ENCODE measurements at places on chromosomes 6 and 20. TPM values are rescaled to one million over a fixed set of nuclear protein-coding genes. Genes with fewer than 3 reads are reported as not detected.

- no peak overlapping the region for H3K27ac ChIP-seq
- no peak for DNase-seq
- no peak overlapping the region for H3K4me3 ChIP-seq
- no peaks in the 10 kb centered on the region for H3K27me3 ChIP-seq
These were observed 130.3 kb downstream of the OPRM1 start for GRCh38 chr6:154169193-154169847.

Gene PARD6B
- 72.0 TPM for total RNA-seq

DNA sequence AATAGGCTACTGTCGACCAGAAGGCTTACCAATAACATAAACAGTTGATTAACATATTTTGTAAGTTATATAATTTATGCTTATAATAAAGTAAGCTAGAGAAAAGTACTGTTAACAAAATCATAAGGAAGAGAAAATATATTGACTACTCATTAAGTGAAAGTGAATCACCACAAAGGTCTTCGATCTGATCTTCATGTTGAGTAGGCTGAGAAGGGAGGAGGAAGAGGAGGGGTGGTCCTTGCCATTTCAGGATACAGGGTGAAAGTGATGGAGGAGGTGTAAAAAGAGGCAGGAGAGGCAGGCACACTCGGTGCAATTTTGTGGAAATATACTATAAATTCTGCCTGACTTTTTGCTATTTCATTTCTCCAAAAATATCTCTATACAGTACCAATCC, 10.4 kb downstream of the FBXL4 start:
- H3K27me3 ChIP-seq = no peaks in the 10 kb centered on the region
- H3K4me1 ChIP-seq = no peaks in the 10 kb centered on the region
- DNase-seq = no peak
- H3K36me3 ChIP-seq = no peaks in the 10 kb centered on the region

- H3K4me3 ChIP-seq = no peak overlapping the region
- H3K36me3 ChIP-seq = no peaks in the 10 kb centered on the region
- peak overlapping the region; percentile 33 for H3K27ac ChIP-seq
- H3K4me1 ChIP-seq = no peaks in the 10 kb centered on the region
- H3K27me3 ChIP-seq = no peaks in the 10 kb centered on the region
- no peak for DNase-seq
These were observed 9.8 kb downstream of the RIPOR3 start for GRCh38 chr20:50681359-50682064.

Gene COX4I2
- 1.3 TPM for total RNA-seq

Gene LST1
- total RNA-seq = 31.5 TPM

Gene RIPOR3
- 14.6 TPM for total RNA-seq

Gene TREM2
- total RNA-seq = 7.8 TPM

- H3K36me3 ChIP-seq = no peaks in the 10 kb centered on the region
- no peak for DNase-seq
- no peak overlapping the region for H3K4me3 ChIP-seq
- H3K27me3 ChIP-seq = no peaks in the 10 kb centered on the region
- H3K27ac ChIP-seq = no peak overlapping the region
These were observed 2.2 kb upstream of the RAB44 start for GRCh38 chr6:36695414-36695813.

Gene SEL1L2
- not detected for total RNA-seq

DNA sequence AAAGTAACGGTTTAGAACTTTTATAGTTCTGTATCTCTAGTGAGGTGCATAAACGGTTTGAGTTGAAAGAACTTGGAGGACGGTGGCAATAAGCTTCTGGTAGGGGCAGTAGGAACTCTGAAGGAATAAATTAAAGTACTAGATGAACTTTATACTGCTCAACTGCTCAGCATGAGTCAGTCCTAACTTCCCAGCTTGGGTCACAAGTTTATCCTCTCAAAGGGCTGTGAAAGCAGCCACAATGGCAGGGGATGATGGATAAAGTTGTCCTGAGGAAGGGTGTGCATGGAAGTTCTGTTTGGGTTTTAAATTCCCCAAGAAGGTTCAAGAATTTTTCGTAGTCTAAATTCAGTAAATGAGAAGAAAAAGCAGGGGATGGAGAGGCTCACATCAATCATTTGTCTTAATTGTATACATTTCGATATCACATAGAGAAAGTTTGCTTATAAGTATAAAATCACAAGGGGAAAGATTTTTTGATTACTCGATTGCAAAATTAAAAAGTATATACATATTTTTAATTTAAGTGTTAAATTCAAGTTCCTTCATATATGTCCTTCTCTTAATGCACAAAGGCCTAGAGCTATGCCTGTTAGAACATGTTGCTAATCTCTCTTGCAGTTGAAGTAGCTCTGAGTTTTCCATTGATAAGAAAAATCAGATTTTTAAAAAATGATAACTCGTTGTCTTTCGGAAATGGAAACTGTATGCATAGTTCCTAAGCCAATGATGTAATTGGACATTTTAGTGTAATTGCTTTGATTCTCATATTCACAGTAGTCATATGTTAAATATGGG, 55.3 kb upstream of the JAG1 start:
- H3K4me3 ChIP-seq = no peak overlapping the region
- no peaks in the 10 kb centered on the region for H3K4me1 ChIP-seq
- no peaks in the 10 kb centered on the region for H3K36me3 ChIP-seq
- H3K27ac ChIP-seq = no peak overlapping the region

Gene PRDM13
- not detected for total RNA-seq

Gene ARHGAP18
- 39.8 TPM for total RNA-seq

- peaks cover 33% of the 10 kb centered on the region for H3K36me3 ChIP-seq
- no peaks in the 10 kb centered on the region for H3K27me3 ChIP-seq
- H3K27ac ChIP-seq = no peak overlapping the region
These were observed 39.5 kb downstream of the GHRH start for GRCh38 chr20:37222086-37222485.

DNA sequence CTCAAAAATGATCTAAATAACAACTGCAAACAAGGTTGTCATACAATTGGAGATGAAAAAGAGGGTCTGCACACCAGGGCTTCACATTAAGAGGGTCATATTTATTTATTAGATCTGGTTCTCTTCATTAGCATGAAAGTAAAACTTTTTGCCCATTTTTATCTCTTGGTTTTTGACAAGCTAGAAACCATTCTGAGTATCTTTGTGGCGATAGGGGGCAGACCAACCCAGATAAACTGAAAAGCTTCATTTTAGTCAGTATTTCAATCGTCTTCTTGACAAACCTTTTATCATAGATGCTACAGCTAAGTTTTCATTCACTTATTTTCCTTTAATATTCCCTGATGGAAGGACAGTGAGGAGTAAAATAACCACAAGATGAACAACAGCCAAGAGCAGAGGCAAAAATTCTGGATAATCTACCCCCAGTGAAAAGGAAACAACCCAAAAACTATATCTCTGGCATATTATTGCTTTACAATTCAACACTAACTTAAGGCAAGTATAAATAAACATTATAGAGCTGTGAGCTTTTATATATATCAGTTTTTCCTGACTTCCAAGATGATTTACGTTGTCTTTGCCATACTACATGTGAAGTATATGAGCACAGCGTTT, 45.2 kb downstream of the THEMIS start:
- no peaks in the 10 kb centered on the region for H3K4me1 ChIP-seq
- H3K27ac ChIP-seq = no peak overlapping the region
- no peak overlapping the region for H3K4me3 ChIP-seq
- DNase-seq = peak; percentile 47
- H3K36me3 ChIP-seq = no peaks in the 10 kb centered on the region

Gene PBOV1
- not detected for total RNA-seq

Gene C20orf202
- total RNA-seq = 0.16 TPM

DNA sequence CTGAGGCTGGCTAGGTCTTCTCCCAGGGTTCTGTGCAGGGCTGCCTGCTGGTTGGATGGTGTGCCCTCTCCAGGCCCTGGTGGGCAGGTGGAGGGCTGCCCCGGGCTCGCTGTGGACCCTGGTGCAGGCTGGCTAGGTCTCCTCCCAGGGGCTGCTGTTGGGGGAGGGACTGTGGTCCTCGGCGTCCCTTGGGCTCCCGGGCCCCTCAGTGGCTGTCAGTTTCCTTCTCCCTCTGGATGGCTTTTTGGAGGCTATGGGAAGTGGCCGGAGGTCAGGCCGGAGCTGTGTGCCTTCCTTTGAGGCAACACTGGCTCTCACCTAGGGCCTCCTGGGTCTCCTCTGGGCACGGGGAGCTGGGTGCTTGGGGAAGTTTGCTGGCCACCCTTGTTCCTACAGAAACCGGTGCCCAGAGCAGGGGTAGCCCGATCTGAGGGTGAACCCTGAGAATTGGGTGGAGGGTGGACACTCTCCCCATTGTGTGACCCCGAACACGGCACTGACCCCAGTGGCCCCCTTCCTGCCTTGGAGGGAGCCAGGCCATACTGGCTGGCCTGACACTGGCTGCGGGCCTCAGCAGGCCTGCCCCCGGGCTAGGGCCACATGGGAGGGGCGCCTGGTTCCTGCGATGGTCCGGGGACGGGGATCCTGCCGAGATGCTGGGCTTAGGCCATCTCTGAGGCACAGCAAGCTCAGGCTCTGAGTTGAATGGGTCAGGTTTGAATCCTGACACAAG, 3.8 kb upstream of the CABLES2 start:
- H3K4me3 ChIP-seq = no peak overlapping the region
- peaks cover 13% of the 10 kb centered on the region for H3K4me1 ChIP-seq
- no peak for DNase-seq
- H3K27ac ChIP-seq = no peak overlapping the region
- no peaks in the 10 kb centered on the region for H3K27me3 ChIP-seq
- H3K36me3 ChIP-seq = no peaks in the 10 kb centered on the region

Gene CCDC167
- 15.7 TPM for total RNA-seq

Gene TOX2
- 5.9 TPM for total RNA-seq

- peaks cover 59% of the 10 kb centered on the region for H3K27me3 ChIP-seq
- H3K4me3 ChIP-seq = no peak overlapping the region
- no peaks in the 10 kb centered on the region for H3K4me1 ChIP-seq
- DNase-seq = no peak
These were observed 100.9 kb upstream of the PRDM1 start for GRCh38 chr6:105985098-105985815.

DNA sequence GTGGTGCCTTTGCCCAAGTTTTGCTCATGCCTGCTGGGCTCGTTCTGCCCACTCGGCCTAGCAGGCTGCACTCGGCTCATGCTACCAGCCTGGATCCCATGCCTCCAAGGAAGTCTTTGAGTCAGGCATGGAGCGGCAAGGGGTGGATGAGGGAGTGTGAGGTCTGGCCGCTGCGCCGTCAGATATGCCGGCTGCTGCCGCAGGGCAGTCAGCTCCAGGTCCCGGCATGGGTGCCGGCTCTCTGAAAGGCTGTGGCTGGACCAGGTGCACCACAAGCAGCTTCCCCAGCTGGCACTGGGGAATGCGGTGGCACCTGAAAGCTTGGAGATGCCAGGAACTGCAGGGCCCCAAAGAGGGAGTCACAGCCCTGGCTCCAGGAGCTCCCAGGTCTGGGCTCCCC, 75.5 kb downstream of the GPR63 start:
- no peak overlapping the region for H3K27ac ChIP-seq
- DNase-seq = no peak
- H3K4me3 ChIP-seq = no peak overlapping the region
- H3K27me3 ChIP-seq = no peaks in the 10 kb centered on the region
- H3K4me1 ChIP-seq = no peaks in the 10 kb centered on the region

Gene SAMD3
- total RNA-seq = 3.5 TPM

Gene TMEM30A
- 101 TPM for total RNA-seq

Gene MYCT1
- total RNA-seq = 14.2 TPM

GRCh38 chr6:62367601-62368000, 81.6 kb upstream of the KHDRBS2 start:
- DNase-seq = no peak
- H3K27me3 ChIP-seq = no peaks in the 10 kb centered on the region
- no peaks in the 10 kb centered on the region for H3K4me1 ChIP-seq
- H3K27ac ChIP-seq = no peak overlapping the region

DNA sequence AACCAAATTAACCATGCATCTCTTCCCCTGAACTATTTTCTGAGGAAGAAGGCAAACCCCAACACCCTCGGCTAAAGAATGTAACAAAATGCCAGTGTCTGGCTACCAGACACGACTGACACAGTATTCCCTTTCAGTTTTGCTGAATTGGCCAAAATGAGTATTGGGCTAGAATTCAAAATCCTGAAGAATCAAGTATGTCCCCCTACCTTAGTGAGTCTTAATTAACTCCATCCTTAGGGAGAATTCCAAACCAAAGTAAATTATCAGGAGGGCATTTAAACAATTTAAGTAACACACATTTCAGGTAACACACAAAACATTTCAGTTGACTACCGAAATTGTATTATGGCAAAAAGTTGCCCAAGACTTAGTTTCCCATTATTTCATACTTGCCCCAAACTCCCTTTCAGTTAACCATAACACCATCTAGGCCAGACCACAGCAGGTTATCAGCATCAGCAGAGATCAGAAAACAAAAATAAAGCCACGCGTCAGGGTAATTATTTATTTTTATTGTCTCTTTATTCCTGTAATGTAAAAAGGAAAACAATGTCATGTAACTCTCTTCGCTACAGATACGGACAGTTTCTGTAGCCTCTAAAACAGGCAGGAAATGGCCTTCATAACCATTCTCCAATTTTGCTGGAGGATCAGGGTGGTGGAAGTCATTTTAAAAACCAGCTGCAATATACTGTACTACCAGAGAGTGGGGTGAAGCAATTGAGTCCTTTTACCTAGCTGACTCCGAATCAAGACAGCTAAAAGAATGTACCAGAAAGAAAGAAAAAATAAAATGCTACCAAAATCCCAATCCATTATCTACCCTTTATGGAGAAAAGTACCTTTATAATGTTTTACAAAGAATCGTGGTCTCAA, 1.9 kb downstream of the SNX5 start:
- H3K36me3 ChIP-seq = no peaks in the 10 kb centered on the region
- H3K27ac ChIP-seq = peak overlapping the region; percentile 99
- peak overlapping the region; percentile 65 for H3K4me3 ChIP-seq
- peaks cover 46% of the 10 kb centered on the region for H3K4me1 ChIP-seq
- no peak for DNase-seq

- H3K27me3 ChIP-seq = no peaks in the 10 kb centered on the region
- H3K36me3 ChIP-seq = no peaks in the 10 kb centered on the region
- no peak for DNase-seq
- no peak overlapping the region for H3K4me3 ChIP-seq
- H3K4me1 ChIP-seq = no peaks in the 10 kb centered on the region
These were observed 449.0 kb upstream of the MMS22L start for GRCh38 chr6:97732045-97732444.

DNA sequence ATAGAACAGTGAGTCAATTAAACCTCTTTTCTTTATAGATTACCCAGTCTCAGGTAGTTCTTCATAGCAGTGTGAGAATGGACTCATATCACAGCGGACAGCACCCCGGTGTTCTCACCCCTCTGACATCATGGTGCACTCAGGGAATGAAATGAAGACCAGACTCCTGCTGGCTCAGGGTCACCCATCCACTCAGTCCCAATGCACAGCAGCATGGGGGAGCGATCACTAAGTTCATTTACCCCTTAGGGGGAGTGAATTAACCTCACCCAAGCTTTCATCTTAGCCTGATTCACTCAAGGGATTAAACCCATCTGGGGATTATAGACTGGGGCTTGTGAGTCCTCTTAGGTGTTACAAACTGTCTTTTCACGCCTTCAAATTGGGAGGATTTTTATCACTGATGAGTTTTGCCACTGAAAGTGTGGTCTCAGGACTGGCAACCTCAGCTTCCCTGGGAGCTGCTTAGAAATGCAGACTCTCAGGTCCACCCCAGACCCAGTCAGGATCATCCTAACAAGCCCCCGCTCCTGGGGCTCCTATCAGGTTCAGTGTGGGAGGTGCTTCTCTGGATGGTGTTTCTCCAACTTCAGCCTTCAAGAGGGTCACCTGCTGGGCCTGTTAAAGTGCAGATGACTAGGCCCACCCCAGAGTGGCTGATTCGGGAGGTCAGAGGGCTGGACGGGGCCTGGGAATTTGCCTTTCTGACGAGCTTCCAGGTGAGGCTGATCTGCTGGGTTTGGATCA, 44.3 kb upstream of the FRMD1 start:
- no peak overlapping the region for H3K27ac ChIP-seq
- DNase-seq = peak; percentile 29
- H3K27me3 ChIP-seq = no peaks in the 10 kb centered on the region
- H3K36me3 ChIP-seq = no peaks in the 10 kb centered on the region
- no peak overlapping the region for H3K4me3 ChIP-seq
